ENCODE measurements at places on chromosomes 3 and 15.

DNA sequence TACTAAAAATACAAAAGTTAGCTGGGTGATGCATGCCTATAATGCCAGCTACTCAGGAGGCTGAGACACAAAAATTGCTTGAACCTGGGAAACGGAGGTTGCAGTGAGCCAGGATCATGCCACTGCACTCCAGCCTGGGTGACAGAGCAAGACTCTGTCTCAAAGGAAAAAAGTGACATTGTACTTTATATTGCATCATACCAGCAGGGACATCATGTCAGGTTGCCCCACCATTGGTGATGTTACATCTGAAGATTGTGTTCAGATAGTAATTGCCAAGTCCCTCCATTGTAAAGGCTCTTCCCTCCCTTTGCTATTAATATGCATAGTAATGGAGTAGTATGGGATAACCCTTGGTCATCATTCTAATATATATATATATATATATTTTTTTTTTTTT, 44.8 kb downstream of the FOXL2 start:
- DNase-seq: no peak

DNA sequence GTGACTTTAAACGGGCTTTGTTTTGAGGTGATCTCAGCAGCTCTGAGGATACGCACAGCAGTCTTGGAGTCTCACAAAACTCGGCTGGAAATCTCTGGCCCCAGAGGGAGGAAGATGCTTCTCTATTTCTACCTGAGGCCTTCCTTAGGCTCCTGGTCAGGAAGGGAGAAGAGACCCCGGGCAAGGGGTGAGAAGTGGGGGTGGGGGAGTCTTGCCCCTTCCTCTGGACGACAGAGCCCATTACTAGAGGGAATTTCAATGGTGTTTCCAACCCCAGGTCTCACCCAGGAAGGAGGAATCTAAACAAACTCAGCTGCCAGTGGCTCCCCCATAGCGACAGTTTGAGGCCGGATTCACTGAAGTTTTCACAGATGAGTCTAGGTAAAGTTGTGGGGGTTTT, 37.4 kb upstream of the PCSK6 start:
- no peak for DNase-seq

GRCh38 chr15:62498712-62499111, 333.6 kb upstream of the C2CD4B start:
- DNase-seq: no peak

- DNase-seq: no peak
Measured at GRCh38 chr15:92903631-92903965, 3.5 kb downstream of the CHD2 start.

DNA sequence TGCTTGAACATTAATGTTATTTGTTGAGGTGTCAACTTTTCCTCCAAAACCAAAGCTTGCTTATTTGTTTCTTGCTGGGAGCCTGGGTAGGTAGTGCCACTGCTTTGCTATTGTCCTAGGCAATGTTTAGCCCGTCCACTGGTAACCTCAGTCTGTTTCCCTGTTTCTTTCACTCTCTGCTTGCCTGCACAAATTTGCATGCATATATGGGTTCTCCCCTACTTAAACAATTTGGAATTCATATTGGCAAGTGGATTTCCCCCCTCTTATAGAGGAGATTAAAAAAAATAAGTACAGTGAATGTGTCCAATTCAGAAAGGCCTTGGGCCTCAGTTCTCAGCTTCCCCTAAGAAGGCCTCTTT, 45.0 kb upstream of the BOC start:
- DNase-seq: no peak

DNA sequence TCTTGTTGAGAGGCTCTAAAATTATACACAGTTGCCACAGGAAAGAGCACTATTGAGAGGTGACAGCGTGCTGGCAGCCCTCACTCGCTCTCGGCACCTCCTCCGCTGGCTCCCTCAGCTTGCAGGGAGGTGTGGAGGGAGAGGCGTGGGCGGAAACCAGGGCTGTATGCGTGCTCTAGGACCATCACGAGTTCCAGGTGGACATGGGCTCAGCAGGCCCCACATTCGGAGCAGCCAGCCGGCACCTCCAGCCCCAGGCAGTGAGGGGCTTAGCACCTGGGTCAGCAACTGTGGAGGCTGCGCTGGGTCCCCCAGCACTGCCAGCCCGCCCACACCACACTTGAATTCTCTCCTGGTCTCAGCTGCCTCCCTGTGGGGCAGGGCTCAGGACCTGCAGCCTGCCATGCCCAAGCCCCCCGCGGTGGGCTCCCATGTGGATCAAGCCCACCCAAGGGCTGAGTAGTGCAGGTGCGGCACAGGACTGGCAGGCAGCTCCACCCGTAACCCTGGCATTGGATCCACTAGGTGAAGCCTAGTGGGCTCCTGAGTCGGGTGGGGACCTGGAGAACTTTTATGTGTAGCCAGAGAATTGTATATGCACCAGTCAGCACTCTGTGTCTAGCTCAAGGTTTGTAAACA, 460.6 kb upstream of the ALCAM start:
- no peak for DNase-seq
